Naive B cell (primary cell): ENCODE measurements at places on chromosomes 5 and 9. TPM values are rescaled to one million over a fixed set of nuclear protein-coding genes. Genes with fewer than 3 reads are reported as not detected.

- DNase-seq: peak; percentile 56
Observed at GRCh38 chr9:125646621-125647100, 60.3 kb downstream of the MAPKAP1 start.

GRCh38 chr9:95641586-95641985 is 124.8 kb upstream of the PTCH1 start:
- no peak for DNase-seq

GRCh38 chr5:2284678-2285077 is 402.0 kb upstream of the IRX4 start:
- DNase-seq: no peak

Gene TIGD6
- 3.4 TPM for polyA plus RNA-seq

Gene CARTPT
- polyA plus RNA-seq: not detected

Gene ALDH7A1
- 5.6 TPM for polyA plus RNA-seq
